ENCODE measurements at places on chromosomes 3 and 15.

DNA sequence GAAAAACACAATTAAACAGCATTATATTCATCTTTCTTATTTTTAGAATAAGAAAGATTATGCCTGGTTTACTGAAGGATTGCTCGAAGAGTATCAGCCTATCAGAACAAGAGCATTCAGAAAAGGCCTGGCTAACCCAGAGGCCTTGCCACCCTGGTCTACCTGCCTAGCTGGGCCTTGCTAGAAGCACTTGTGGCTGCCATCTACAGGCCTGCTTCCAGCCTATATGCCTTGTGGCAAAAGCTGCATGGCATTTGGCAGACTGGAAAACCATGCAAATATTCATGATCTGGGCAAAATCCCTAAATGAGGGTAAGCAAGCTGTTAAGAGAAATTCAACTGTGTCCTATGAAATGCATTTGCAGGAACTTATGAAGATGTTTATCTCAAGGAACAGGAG is 9.3 kb upstream of the ATP13A4 start:
- DNase-seq = no peak

DNA sequence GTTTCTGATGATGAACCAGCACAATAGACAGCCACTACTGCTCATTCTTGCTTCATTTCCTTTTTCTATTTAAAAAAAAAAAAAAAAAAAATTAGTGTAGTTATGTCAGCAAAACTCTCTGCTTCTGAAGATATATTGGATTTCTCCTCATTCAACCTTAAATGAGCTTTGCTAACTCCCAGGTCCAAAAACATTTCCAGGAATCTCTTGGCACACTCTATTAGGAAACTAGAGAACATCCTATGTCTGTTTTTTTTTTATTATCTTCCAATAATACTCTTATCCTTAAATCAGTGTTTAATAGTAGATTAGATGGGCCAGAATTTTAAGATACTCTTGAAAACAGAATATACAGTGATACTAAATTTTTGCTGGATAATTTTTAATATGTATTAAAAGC is 398.0 kb downstream of the NAALADL2 start:
- no peak for DNase-seq

DNA sequence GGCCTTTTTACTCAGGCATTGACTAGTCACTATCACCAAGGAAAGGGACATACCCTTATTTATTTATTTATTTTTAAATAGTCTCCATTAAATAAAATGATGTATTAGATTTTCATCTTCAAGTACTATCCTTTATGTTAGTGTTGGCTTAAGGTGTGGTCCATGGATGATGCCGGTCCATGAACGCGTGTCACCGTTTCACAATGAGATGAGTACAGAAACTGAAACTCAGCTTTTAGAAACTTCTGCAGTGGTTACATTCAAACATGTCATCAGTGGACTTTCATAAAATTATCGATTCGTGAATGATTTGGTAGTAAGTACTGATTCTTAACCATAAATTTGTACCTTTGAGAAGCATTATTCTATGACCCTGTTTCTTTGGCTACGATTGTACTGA is 166.6 kb downstream of the SATB1 start:
- no peak for DNase-seq

DNA sequence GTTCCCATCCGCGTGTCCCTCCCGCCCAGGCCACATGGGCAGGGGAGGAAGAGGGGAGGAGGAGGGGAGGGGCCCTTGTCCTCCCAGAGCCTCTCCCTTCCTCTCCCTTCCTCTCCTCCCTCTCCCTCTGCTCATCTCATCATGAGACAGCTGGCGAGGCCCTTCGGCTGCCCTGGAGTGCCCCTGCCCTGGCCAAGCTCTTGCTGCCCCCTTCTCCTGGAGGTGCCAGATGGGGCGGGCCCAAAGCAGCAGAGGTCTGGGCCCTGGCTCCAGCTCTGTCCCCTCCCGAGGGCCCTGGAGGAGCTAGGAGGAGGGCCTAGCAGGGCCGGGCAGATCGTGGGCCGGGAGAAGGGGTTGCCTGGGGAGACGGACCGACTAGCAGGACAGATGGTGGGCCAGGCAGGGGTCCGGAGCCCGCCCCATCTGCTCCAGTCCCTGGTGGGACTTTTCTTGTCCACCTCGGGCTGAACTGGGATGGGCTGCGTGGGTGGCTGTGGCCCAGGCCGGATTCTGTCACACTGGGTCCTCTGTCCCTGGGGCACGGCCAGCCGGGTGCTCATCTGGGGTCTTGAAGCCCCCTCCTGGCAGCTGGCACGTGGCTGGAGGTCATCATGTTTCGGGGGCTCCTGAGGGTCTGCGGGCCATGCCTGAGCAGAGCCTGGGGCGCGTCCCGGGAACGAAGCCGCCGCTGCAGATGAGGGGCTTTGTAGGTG is 183.4 kb downstream of the GOLGA6L6 start:
- peak; percentile 21 for DNase-seq
